ENCODE measurements at places on chromosomes 4 and X.

DNA sequence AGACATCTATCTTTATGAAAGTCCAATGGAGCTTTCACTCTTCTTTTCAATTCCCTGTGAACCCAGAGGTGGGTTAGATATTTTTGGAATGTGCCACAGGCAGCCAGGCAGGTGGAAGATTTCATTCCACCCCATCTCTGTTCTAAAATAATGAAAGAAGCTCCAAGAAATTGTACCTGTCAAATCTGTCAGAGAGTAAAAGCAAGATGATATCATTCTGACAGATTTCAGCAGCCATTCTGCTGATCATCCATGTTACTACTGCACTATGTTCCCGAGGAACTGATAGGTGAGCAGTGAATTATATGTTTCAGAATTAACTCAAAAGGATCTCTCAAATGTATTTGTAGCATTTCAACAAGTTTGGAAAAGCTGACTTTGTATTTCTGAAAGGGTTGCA, 339.5 kb upstream of the SPANXN4 start:
- DNase-seq, result no peak

DNA sequence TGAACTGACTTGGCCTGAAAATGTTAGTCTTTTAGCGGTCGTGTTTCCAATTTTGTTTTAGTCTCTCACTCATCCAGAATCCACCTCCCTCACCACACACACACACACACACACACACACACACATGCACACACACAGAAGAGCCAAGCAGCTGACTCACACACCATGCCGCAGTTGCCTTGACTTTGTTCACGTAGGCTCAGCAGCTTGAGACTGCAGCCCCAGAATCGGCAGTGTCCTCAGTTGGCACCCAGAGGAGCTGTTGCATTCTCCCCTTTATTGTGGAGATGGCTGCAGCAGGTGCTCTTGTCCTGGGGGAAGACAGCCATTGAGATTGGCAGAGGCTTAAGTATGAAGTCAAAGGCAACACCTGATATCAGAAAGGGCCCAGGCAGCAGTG, 20.9 kb upstream of the XPNPEP2 start:
- no peak for DNase-seq

DNA sequence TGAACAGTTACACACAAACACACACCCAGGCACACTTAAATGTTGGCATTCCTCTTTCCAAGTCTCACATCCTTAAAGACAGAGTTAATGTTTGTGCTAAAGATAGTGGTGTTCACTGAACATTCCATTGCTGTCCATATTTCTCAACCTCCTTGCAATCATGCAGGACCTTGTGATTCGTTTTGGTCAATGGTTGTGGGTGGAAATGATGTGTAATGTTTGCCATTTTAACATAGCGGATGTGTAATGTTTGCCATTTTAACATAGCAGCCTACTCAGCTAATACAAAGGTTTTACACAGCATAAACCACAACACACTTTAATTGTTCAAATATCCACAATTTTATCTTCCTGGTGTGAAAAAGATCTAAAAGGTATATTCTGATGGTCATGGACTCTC, 93.9 kb downstream of the CEP44 start:
- DNase-seq, result no peak

- no peak for DNase-seq
Measured at GRCh38 chrX:7330971-7331746, 183.2 kb upstream of the PUDP start.

DNA sequence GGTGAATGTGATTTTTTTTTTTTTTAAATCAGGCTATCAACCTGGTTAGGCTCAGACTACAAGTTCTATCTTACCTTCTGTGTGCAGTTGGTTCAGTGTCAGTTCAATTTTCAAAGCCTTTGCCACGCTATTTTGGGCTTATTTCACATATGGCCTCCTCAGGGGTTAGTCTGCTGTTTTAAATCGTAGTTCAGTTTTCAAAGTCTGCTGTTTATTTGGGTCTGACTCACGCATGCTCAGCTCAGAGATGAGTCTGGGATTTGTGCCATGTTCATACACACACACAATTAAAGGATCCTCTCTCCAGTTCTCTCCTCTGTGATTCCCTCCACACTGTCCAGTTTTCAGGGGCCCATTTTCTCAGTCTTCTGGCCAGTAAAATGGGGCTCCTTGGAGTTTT, 32.3 kb upstream of the ZFX start:
- DNase-seq, result no peak

DNA sequence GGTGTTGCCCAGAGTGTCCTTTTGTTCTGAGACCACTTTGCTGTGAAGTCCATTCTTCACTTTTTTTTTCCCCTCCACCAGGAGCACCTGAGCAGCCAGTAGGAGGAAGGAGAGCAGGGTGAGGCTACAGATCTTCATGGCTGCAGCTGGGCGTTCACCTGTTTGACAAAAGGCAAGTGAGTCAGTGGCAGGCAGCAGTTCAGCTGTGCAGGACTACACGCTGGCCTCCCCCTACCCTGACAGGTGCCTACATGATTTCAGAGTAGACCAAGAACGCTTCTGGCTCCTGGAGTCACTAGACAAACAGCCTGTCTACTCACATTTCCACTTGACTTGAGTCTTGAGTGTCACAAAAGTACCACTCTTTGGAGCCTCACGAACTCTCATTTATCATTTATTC, 2.0 kb downstream of the FGFBP1 start:
- DNase-seq, result no peak

DNA sequence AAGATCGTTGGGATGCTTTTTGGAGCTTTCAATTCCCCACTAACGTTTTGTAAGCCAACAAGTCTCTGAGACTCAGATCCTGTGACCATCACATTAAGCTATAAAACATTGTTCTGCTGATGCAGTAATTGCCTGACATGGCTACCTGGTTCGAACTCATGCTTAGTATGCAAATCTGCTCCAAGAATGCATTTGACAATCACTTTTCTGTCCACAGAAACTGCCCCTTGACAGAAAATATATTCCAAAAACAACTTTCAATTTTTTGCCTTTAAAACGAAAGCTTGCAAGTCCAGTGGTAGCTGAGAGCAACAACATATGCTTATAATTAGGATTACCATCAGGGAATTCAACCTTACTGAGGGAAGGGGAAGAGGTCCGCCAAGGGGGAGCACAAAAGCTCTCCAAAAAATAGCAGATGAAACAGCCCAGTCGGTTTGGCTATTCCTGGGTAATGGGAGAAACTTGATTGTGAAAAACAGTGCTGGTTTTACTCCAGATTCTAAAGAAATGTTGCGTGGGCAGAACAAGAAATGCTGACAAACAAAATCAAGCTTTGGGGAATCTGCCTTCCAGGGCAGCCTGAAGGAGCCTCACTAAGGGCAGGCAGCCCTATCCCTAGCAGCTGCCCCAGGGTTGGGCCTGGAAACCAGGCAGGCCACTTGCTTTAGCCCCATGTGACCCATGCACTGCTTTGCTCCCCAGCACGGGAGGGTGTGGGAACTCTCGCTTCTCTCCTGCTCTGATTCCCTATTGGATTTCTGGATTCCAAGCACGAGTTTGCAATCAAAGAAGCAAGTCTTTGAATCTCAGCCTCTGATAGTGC, 160.7 kb upstream of the LDB2 start:
- no peak for DNase-seq

DNA sequence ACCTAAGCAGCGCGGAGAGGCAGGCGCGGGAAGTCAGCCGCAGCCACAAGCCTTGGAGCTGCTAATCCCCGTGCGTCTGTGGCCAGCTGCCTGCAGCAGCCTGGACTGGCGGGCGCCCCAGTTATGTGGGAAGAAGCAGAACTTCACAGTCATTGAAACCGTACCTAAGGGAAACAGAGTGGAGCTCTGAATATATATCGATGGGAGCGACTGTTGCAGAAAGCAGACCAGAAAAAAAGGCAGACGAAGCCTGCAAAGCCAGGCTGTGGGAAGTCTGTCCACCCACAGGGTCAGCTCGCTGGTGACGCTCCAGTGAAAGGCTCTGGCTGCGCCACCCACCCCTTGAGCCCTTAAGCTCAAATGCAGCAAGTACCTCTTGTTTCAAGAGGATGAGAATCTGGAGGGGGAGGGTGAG, 24.7 kb downstream of the KCNE5 start:
- DNase-seq, result no peak

Data from hematopoietic multipotent progenitor cell treated with erythropoietin and hydrocortisone succinate and interleukin-3 and kit ligand, for 17 days (in vitro differentiated cells).